ENCODE measurements at places on chromosomes 6 and 20. TPM values are rescaled to one million over a fixed set of nuclear protein-coding genes. Genes with fewer than 3 reads are reported as not detected.
A peak's percentile ranks its signal among the peaks of the same experiment; 100 is the strongest.

DNA sequence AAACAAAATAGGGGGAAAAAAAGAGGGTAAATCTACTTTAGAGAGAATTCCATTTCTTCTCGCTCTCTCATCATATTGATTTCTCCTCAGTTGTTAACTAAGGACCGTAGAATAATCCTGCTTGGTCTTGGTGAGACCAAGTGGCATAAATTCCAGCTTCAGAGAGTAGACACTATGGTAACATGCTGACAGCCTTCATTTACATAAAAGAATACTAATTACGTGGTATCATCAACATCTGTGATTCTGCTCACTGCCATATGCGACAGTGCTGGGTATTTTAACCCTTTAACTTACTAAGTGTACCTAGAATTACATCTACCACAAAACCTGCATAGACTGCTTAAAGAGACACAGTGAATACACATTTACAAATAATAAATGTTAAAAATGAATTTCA lies 27.1 kb downstream of the TOMM6 start:
- no peak for DNase-seq

DNA sequence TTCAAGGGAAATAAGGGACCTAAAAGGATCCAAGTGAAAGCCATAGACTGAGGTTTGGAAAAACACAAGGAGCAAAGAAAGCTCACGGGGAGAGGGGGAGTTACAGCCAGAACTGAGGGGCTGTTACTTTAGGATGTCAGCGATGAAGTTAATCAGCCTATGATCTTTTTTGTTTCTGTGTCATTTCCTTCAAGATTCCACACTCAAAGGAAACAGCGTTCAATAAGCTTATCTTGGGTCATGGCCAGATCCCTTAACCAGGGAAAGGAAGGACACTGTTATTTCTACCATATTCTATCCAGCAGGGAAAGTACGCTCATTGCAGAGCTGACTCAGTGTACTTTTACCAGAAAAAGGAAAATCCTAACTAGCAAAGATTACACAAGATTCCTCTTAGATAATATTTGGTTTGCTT lies 132.8 kb downstream of the PFDN4 start:
- no peak for DNase-seq

DNA sequence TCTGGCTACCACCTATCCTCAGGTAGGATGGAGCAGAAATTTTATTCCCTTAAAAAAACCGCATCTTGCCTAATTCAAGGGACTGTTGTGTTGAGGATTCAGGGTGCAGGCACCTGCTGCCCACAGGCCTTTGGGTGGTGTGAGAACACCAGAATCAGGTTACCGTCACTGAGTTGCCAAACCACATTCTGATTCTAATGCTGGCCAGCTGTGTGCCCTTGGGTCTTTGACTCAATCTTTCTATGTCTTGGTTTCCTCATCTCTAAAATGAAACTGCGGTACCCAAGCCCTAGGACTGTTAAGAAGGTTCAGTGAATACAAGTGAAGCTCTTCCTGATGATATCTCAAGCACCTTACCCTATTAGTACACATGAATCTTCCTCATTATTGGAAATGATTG lies 827.3 kb downstream of the DHX35 start:
- DNase-seq = no peak

DNA sequence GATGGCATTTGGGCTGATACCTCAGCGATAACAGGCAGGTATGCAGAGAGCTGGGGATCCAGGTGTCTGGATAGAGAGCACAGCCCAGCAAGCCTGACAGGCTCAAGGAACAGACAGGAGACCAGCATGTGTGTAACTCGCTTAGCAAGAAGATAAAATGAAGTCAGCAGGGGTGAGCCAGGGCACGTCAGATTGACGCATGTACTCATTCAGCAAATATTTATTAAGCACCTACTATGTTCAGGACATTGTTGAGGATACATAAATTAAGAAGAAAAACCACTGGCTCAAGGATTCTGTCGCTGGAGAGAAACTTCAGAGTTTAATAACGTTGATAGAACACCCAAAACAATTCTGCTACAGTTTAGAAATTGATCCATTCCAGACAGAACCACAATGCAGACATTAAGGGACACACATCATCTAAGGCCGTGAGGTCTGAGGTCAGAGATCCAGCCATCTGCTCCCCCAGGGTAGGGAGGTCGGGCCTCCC lies 1.0 kb upstream of the DUSP22 start:
- DNase-seq = no peak

DNA sequence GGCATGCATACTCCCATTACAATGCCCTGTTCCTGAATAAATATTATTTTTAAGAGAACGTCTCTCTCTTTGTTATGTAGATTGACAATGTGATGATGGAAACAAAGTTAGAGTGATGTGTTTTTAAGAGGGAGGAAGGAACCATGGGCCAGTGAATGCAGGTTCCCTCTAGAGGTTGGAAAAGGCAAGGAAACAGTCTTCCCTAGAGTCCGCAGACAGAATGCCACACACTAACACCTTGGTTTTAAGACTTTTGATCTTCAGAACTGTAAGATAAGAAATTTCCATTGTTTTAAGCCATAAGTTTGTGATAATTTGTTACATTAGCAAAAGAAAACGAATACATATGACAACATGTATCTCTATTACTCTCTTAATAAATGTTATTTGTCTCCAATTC lies 4.7 kb upstream of the CENPW start:
- DNase-seq = no peak

- DNase-seq = no peak
Measured at GRCh38 chr20:40109136-40109535, 579.9 kb downstream of the MAFB start.

GRCh38 chr6:35719830-35720733 lies 16.8 kb upstream of the ARMC12 start:
- DNase-seq = peak; percentile 82

- no peak for DNase-seq
Measured at GRCh38 chr6:16481697-16482399, 243.5 kb downstream of the GMPR start.

DNA sequence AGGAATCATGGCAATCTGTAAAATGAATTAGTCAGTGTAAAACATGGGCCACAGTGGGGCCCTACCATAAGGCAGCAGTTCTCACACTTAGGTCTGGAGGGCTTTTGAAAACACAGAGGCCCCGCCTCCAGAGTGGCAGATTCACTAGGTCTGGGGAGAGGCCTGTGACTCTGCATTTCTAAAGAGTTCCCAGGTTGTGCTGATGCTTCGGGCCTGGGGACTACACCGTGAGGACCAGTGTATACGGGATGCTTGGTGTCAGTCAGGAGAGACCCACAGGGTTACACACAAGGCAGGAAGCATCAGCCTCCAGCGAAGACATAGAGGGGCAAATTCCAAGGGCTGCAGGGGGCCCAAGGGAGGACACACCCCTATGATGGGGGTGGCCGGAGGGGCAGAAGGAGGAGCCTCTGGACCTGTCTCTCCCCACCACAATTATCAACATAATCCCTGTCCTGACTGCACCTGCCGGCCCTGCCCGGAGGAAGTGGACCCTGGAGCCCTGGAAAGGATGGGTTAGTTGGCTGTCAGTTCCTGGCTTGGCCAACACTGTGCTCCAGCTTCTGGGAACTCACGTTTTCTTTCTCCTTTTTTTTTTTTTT lies 46.7 kb downstream of the FGD2 start:
- peak; percentile 15 for DNase-seq

GRCh38 chr6:157063176-157063905 lies 260.0 kb downstream of the TMEM242 start:
- no peak for DNase-seq

DNA sequence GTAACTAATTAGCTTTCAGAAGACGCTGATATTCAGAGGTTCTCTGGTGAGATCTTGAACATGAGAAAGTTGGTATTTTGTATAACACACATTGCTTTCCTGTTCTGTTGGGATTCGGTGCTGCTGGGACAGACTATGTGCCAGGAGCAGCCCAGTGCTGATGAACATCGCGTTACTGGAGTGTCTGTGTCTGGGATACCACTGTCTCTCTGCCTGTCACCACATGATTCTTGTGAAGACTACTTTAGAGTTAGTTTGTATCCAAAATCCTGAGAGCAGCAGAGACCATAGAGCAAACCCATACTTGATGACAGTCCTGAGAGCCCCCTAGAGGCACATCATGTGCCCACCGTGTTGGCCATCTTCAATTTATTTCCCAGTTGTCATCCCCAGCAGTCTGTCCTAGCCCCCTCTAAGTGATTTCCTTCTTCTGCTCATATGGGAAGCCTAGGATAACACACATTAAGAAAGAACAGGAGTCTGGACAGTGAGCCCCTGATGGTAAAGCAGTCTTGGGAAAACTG lies 41.8 kb upstream of the TINAG start:
- peak; percentile 45 for DNase-seq

DNA sequence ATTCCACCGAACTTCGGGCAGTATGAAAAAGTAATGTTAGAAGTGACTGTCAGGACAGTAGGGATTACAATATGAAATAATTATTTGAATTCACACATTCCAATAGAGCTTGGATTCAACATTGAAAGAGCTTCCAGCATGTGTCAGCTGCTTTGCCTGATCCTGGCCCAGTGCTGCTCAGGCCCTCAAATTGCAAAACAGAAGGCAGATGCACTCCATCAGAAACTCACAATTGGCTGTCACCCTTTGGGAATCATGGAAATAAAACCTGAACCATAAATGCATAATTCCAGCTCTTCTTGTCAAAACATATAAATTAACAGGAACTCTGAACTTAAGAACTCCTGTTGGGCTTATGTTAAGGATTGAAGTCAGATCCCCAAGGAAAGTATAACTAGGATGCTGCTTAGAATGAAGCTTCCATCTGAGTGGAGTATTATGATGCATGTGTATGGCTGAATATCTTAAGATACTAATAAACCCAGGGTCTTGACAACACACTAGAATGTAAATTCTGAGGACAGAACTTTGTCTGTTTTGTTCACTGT lies 1.8 kb upstream of the NDUFAF4 start:
- DNase-seq = no peak

GRCh38 chr20:57471496-57472372 lies 53.2 kb downstream of the CTCFL start:
- DNase-seq = no peak

- DNase-seq = no peak
Measured at GRCh38 chr20:4162766-4163165, 147.4 kb upstream of the RNF24 start.

- DNase-seq = no peak
Measured at GRCh38 chr20:59010321-59010994, 3.4 kb upstream of the CTSZ start.

DNA sequence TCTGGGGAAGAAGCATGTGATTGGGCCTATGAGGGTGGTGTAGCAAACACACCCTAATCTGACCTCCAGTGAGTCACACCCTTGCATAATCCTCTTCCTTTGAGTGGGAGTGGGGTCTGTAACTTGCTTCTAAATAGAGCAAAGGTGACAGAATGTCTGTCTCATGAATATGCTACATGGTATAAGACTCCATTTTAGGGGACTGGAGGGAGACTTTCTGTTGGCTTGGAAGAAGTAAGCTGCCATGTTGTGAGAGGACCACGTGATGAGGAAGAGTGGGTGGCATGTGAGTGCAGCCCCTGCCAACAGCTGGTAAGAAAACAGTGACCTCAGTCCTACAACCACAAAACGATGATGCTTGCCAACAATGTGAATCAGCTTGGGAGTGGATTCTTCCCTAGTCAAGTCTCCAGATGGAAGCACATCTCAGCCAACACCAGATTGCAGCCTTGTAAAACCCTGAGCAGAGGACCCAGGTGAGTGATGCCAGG lies 3.7 kb downstream of the AK9 start:
- no peak for DNase-seq

GRCh38 chr20:16918366-16918765 lies 170.2 kb downstream of the OTOR start:
- no peak for DNase-seq

GRCh38 chr6:21079468-21080048 lies 514.0 kb upstream of the SOX4 start:
- no peak for DNase-seq

DNA sequence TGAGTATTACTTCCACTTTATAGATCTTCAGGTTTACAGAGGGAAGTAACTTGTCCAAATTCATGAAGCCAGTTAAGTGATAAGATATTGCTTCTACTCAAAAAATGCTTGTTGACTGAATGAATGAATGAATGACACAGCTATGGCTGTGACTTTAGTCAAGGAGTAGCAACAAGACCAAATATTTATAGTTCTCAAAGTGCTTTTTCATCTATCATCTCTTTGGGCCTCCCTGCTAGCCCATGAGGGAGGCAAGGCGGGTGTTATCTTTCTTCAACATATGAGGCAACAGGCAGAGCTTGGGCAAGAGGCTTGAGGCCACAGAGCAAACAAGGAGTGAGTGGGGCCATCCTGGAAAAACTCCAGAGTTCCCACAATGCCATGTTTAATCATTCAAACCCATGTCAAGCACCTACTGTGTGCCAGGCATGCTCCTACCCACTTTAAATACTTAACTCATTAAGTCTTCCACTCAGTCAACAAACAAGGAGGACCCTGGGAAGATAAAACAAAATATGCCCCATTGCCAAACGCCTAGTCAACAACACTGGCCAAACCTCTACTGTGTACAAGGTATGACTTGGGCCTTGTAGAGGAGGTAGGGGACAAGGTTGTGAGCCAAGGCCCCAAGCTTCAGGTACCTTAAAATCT lies 15.9 kb downstream of the BCL2L1 start:
- DNase-seq = no peak

The LPA gene
- not detected for total RNA-seq

The PLCB4 gene
- 28.9 TPM for total RNA-seq

The TRERF1 gene
- 2.1 TPM for total RNA-seq

The TMC2 gene
- not detected for total RNA-seq

The GPLD1 gene
- 1.1 TPM for total RNA-seq

The PROKR2 gene
- total RNA-seq = not detected

The GJA10 gene
- not detected for total RNA-seq

The THBD gene
- 48.1 TPM for total RNA-seq

The SH3BGRL2 gene
- 8.7 TPM for total RNA-seq
